ENCODE measurements at places on chromosomes 1 and 21.

- DNase-seq, result no peak
Measured at GRCh38 chr1:246597340-246597739, 31.1 kb downstream of the CNST start.

GRCh38 chr1:37725851-37726613, 33.7 kb downstream of the CDCA8 start:
- DNase-seq, result no peak

DNA sequence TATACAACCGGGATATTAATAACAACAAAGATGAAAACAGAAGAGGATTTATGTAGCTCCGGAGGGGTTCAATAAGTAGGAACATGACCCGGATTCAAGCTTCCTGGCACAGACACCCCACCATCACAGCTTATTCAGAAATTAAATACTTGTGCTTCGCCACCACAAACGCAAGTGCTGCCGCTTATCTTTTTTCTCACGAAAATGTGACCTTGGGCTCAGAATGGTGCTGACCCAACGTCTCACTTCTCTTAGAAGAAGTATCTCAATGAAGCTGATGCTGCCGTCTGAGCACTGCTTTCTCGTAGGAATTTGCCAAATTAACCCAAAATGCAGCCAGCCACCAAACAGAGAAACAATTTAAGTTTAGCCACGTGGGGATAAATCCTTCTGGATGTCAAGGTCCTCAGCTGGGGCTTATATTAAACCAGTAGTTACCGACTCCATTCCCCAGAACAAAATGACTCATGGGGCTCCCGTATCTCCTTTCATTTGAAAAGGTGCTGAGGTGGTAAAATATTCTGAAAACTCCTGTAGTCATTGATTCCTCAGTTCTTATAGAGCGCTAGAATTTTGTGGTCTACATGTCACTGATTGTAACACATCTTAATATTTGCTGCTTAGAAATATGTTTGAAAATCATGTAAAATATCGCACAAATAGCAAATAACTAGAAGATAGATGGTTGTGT, 466.7 kb downstream of the SMYD3 start:
- no peak for DNase-seq

DNA sequence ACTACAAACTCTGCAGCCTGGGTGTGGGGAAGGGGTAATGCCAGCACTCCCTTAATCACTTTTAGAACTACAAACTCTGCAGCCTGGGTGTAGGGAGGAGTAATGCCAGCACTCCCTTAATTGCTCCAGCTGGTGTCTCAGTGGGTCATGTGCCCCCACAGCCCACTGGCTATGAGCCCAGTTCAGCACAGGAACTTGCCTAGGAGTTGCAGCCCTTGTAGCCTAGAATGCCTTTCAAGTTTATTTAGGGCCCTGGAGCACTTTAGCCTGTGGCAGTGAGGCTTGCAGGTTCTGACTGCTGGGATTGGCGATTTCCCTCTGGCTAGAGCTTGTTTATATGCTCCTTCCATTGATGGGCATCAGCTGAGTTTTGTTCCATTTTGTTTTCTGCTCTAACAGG, 17.1 kb downstream of the VN1R5 start:
- no peak for DNase-seq

- DNase-seq, result no peak
Measured at GRCh38 chr1:47690341-47691250, 252.8 kb downstream of the FOXD2 start.
